ENCODE measurements at places on chromosomes 7 and 10.
A peak's percentile ranks its signal among the peaks of the same experiment; 100 is the strongest.

GRCh38 chr7:11911900-11912299 lies 79.9 kb upstream of the THSD7A start:
- no peak for DNase-seq

- DNase-seq, result peak; percentile 90
Observed at GRCh38 chr7:137978464-137979237, 23.2 kb downstream of the CREB3L2 start.

- no peak for DNase-seq
Observed at GRCh38 chr7:41576166-41576565, 126.7 kb downstream of the INHBA start.

DNA sequence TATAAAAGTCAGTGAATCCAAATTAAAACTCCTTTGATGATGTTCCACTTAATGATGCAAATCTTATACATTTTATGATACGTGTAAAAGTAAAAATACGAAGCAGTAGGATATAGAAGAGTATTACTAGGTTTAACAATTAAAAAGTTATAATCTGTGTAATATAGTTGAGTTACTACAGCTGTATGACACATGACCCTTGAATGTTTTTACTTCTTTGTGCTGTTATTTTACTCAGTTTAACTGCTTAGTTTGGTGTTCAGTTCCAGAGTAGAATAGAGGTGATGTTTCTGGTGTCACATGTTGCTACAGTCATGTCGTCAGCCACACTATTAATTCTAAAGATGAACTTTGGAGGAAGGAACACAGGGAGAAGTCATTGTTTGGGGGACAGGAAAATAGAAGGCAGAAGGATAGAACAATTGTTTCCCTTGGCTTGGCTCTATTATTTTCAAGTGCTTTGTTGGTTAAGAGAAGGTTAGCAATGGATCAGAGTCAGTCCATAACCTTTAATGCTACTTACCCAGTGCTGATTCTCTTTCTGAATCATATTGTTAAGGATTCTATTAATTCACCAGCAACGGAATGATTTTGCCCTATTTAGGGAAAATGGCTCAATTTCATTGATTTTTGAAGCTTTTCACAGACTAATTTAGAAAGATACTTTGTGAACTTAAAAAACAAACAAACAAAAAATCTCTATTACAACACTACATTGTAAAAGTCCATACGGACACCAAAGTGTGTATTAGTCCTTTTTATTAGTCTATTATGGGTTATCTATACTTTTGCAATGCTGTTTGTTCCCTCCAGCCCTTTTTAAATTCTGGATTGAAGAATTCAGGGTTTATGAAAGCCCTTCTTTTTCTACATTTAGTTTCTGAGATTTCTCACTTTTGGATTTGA lies 73.4 kb downstream of the CPED1 start:
- no peak for DNase-seq

- peak; percentile 15 for DNase-seq
Observed at GRCh38 chr10:14379556-14380280, 49.0 kb upstream of the FRMD4A start.

DNA sequence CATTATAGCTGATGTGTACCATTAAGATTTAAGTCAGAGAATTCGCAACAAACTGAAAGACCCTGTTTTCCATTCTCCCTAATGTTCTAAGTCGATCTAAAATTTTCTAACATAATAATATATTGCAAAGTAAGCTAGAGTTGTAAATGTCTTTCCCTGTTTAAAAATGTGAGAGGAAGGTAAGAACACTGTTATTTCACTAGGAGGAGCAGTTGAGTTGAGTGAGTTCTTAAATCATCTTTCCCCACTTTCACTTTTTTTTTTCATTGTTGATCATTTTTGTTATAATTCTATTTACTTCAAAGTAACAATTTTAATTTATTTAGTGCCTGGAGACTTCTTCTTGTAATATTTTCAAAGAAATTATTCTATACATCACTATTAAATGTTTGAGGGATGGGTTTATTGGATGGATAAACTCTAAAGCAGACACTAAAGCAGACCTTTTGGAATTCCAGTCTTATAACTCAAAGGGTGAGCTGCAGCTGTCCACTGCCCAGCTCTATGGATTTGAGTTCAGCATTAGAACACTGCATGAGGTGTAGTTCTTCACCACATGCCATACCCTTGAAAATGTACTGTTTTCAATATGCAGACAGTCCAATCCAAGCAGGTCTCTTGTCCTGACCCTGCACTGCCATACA lies 181.3 kb upstream of the FZD1 start:
- DNase-seq, result peak; percentile 29

DNA sequence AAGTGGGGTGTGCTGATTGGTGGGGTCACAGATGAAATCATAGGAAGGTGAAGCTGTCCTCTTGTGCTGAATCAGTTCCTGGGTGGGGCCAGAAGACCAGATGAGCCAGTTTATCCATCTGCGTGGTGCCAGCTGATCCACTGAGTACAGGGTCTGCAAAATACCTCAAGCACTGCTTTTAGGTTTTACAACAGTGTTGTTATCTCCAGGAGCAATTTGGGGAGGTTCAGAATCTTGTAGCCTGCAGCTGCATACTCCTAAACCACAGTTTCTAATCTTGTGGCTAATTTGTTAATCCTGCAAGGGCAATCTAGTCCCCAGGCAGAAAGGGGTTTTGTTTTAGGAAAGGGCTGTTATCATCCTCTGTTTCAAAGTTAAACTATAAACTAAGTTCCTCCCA lies 17.0 kb upstream of the IFRD1 start:
- DNase-seq, result no peak

DNA sequence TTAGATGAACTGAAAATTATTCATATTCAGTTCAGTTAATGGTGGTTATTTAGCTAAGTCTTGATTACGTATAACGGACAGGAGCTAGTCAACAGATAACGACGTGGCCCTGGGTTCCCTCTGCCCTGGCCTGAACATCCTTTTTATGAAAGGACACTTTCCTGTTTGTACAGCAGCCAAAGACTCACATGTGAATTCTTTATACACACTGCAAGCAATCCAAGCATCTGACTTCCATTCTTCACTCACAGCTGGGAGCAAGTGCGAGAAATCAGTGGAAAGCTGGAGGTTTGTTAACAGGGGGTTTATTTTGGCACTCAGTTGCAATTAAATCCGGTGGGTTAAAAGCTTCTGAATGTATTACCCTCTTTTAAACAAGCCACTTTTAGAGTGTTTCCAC lies 148.1 kb upstream of the GDF10 start:
- no peak for DNase-seq

GRCh38 chr10:6465437-6465836 lies 114.6 kb downstream of the PRKCQ start:
- DNase-seq, result peak; percentile 82

GRCh38 chr7:6637544-6638229 lies 569 bp downstream of the ZNF316 start:
- peak; percentile 33 for DNase-seq

DNA sequence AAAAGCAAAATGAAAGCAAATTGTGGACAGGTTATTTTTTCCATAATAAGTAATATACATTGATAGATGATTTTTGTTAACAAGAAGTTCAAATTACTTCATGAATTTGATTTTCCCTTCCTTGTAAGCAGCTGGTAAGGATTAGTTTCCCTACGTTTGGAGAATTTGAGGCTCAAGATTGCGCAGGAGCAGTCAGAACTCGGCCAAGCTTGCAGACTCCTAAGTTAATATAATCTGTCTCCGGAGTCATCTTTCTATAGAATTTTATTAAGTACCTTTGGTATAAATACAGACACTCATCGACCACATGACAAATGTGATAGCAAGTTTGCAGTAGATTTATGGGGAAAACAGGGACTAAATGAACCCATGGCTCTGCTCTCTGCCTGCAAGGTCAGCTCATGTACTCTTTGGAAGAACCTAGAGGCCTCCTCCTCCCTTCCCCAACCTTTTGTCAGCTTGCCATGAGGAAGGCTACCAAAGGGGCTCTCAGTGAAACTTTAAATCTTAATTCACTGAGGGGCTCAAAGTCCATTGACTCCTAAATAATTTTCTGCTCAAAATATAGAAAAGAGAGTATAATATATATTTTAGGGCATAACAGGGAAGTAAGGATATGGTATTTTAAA lies 89.2 kb upstream of the CTTNBP2 start:
- no peak for DNase-seq

DNA sequence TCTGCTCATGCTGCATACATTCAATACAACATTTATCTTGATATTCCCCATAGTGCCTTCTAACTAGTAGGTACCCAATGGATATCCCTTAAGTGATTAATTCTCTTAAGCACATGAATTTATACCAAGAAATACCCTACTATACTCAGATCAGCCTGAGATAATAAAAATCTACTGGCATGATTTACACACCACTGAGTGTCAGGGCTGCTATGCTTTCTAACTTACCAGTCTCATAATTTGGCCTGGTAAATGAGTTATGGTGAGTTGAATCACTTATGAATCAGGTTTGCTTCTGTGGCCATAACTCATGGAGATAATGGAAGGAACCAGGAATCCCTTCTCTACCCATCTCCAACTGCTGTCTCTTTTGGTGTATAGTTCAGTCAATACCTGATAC lies 122.8 kb downstream of the THSD7A start:
- DNase-seq, result peak; percentile 72

DNA sequence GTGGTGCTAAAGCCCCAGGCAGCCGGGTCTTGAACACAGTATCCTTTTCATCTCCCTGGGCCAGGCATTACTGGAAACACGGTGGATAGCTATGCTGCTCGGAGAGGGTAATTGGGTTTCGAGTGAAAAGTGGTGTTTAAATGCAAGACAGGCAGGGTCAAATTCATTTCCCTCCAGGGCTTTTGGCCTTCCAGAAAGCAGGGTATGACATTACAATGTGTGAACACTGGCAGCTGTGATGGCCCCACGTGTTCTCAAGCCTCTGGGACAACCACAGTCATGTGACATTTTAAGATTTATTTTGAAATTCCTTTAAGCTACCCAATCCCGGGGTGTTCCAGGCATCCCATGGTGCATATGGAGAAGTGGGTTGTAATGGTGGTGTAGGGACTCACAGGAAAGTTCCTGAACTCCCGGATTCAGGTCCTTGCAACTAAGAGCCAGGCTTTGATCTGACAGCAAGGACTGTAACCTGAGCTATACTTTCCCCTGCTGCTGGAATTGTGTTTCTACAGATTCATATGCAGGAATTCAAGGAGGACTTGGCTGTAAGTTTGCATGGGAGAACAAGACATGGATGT lies 46.8 kb downstream of the INSYN2A start:
- peak; percentile 2 for DNase-seq
